Left kidney (tissue), 8 donors: ENCODE measurements at places on chromosomes 2 and 18. TPM values are rescaled to one million over a fixed set of nuclear protein-coding genes. Genes with fewer than 3 reads are reported as not detected.

The SERPINB3 gene
- 0.12 TPM for polyA plus RNA-seq

The ALPG gene
- polyA plus RNA-seq: not detected

The CCDC102B gene
- polyA plus RNA-seq: 8.8 TPM

The SERPINB4 gene
- not detected for polyA plus RNA-seq

The DUSP11 gene
- 34.1 TPM for polyA plus RNA-seq

The MAL gene
- 263 TPM for polyA plus RNA-seq

The MPP4 gene
- polyA plus RNA-seq: 0.47 TPM

The PPP1R1C gene
- polyA plus RNA-seq: 3.5 TPM

The MLPH gene
- polyA plus RNA-seq: 3.6 TPM

DNA sequence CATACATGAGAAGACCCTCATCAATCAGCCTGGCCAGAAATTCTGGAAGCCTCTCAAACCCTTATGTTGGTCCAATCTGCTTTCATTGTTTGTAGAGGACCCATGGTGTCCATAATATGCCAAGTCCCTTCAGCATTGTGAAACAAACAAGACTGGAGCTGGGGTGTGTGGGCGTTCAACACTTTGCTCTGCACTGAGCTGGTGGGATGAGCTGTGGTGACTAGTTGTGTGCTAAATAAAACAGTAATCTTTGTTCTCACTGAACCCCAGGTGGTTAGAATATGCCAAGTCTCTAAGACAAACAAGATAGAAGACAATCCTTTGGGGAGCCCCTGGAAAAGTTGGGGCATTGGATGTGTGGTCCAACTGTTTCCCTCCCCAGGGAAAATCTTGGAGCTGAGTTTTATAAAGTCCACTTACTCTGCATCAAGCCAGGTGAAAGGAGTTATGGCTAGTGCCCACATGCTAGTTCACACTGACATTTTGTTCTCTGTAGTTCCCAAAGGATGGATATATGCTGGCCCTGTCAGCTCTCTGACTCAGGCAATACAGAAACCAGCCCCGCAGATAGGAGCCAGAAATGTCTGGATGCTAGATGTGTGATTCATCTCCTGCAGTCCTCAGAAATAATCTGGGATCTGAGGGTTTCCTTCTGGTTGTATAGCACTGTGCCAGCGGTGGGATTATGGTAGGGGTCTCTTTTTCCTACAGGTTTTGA is 260.2 kb downstream of the TMX3 start:
- no peak for DNase-seq

DNA sequence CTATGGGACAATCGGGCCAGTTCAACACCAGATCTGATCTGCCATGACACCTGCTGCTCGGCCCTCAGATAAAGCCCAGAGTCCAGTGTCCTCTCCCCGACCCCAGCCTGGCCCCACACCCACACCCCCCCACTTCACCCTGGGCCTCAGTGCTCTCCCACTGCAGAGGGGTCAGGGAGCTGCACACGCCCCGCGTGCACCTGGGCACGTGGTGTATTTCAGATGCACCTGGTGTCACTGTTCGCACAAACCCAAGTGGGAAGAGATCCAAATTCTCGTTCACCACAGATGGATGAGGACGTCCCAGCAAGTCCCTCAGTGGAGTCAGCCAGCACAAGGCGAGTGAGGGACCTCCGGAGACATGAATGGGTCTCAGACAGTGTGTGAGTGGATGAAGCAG is 161.3 kb downstream of the RTP5 start:
- no peak for DNase-seq

DNA sequence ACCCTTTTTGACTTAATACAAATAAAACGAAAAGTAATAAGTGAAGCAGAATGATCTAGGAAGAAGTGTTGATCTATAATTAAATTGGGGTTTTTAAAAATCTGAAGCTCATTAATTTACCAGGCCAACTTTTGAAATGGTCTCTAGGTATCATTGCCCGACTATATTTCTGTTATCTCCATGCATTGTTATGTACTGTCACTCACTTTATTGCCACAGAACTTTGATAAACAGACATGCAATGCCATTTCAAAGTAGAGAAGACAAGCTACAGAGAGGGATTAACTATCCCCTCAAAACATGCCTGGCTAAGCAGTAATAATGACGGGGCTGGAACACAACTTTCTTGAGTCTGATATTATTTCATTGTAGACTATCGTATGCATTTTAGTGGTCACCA is 147.6 kb upstream of the ITGA4 start:
- DNase-seq: no peak

- no peak for DNase-seq
These were observed 143.3 kb downstream of the FTCDNL1 start for GRCh38 chr2:199707593-199708185.

DNA sequence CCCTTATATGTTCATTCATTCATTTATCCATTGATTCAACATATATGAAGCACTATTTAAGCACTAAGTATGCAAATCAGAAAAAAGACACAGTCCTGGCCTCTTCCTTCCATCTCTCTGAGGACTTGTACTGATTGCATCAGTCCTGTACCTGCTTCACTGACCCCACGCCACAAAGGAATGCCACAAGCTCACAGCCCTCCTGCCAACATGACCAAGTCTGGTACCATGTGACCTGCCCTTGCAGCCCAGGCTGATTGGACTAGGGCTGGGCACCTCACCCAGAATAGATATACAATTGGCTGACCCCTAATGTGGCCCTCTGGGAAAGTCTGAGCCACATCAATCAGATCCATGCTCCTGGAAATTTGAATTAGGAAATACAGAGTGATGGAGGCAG is 196.6 kb downstream of the AGPS start:
- DNase-seq: no peak

- DNase-seq: no peak
These were observed 6.4 kb downstream of the TRAK2 start for GRCh38 chr2:201444746-201445465.

GRCh38 chr2:20438334-20439192 is 8.3 kb upstream of the RHOB start:
- DNase-seq: no peak

GRCh38 chr2:170235860-170236679 is 58.1 kb downstream of the MYO3B start:
- peak; percentile 44 for DNase-seq

DNA sequence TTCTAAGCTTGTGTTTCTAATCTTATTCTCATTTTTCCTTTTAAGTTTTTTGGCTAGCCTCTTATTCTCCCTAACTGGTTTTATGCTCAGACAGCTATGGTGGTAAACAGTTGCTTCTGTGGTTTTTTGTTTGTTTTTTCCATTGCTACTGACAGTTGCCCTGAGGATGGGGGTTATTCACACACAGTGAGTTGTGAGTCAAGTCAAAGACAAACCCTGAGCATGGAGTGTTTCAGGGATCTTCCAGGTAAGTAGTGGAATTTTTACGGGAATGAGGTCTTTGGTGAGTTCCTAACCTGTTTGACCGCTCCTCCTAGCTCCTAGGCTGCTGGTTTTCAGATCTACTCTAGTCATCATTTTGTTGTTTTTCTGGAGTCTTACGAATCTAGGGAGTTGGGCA is 162.8 kb downstream of the ZNF407 start:
- DNase-seq: no peak

GRCh38 chr2:26725521-26725820 is 32.9 kb downstream of the KCNK3 start:
- DNase-seq: no peak

GRCh38 chr2:240407090-240407489 is 28.4 kb upstream of the GPC1 start:
- no peak for DNase-seq

DNA sequence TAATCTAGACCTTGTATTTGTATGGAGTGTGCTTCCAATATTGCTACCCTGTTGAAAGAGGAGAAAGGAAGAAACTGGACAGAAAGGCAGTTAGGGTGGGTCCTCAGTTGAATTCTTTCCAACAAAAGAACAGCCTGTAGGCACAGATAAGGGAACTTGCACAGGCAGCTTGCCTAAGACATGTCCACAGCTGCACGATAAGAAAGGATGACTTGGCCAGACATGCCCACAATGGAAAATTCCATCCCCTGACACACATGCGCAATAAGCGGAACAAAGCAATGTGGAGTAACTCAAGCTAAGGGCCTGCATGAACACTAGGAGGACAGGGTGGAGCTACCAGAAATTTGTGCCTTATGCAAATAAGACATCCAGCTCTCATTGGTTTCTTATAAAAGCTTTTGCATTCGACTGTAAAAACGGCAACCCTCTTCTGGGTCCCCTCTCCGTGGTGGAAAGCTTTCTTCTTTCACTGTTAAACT is 1084.7 kb upstream of the NXPH2 start:
- no peak for DNase-seq

- DNase-seq: no peak
These were observed 9.0 kb downstream of the CDH2 start for GRCh38 chr18:28167835-28168349.

- no peak for DNase-seq
These were observed 14.2 kb upstream of the CNRIP1 start for GRCh38 chr2:68333931-68334330.

DNA sequence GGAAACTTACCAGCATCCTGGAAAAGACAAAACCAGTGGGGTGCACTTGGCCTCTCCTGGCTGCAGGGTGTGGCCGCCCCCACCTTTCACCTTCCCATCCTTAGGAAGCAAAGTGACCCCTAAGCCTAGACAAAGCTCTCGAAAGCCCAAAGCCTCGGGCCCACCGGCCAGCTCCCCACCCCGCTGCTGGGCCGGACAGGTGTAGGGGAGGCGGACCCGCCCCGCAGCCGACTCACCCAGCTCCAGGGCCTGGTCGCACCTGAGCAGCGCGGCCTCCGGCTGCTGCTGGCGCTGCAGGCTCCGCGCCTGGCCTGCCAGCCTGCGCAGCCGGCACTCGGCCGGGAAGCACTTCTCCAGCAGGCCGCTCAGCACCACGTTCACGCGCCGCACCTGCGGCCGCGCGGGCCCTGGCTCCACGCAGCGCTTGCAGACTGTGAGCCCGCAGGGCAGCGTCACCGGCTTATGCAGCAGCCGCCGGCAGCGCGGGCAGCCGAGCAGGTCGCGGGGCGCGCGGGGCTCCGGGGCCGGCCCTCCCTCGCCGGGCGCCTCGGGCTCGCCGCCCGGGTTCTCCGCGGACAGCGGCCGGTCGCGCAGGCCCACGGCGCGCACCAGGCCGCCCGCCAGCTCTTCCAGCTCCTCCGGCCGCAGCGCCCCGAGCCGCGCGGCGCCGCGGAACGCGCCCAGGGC is 979 bp downstream of the LONRF2 start:
- peak; percentile 48 for DNase-seq

DNA sequence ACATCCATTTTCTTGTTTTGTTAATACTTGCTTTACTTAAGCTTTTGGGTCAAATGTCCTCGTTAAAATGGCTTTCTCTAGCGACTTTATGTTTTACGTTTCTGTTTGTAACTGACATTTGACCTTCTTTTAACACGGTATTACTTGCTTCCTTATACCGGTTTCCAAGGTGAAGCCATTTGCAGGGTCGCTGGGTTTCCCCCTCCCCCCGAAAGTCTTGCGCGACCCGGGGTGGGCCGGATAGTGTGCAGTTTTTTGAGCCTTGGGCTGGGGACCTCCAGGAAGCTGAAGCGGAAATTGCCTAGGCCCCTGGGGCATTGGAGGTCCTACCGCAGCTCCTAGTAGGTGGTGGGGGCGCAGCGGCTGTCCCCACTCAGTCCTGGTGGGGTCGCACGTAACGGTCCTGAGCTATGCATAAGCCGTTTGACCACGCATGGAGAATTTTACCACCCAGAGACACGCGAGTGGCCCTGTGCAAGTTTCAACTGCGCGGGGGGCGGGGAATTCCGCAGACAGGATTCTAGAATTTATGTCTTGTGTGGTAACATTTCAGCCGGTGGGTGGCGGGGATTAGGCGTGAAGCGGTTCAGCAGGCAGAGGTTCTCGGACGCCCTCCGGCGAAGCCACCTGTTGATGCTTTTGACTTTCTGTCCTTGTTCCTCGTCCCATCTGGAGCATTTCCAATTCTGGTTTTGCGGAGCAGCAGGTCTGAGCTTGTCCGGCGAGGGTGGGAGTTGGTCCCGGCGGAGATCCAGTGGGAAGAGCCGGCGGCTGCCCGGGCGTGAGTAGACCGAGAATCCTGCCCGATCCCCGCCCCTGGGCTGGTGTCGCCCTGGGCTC is 2.4 kb downstream of the CFLAR start:
- DNase-seq: peak; percentile 84

DNA sequence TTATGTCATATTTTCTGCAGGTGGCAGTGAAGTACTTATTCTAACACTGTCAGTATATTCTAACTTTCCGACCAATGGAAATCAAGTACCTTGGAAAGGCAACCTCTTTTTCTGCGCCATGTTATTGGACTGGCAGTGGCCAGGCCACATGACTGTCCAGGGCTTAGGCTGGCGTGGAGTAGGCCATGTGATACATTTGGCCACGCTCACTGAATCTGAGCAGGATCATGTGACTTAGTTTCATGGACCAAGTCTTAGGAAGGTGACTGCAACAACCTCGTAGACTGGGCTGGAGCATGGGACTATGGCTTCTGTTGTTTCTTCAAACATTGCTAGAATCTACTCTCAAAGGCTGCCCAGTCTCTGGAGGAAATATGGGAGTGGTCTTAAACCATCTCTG is 60.4 kb upstream of the HAAO start:
- DNase-seq: no peak

DNA sequence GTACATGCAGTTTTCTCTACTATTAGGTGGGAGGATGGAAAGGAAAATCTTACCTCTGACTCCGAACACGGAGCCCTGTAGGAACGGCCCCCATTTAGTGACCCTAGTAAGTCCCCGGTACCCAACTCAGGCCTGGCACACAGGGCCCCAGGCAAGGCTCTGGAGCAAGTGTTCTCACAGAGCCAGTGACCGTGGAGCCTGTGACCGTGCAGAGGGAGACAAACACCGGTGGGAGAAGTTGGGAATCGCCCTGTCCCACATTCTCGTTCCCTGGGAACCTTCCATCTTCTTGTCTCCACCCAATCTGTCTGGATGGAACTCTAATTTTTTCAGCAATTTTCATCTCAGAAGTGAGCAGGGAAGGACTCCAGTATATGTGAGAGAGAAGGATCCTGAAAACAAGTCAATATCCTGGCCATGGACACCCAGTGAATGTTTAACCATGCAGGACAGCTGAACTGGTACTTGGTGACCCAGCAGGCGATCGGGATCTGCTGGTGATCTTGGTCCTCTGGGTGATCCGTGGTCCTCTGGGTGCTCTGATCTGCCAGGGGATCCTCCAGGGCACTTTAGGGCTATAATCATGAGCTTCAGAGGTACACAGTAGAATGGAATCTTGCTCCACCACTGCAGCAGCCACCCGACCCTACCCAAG is 348.6 kb upstream of the ID2 start:
- no peak for DNase-seq

- DNase-seq: no peak
These were observed 110.6 kb downstream of the TMEM18 start for GRCh38 chr2:566379-567313.
